ENCODE measurements at places on chromosomes 16 and 17. TPM values are rescaled to one million over a fixed set of nuclear protein-coding genes. Genes with fewer than 3 reads are reported as not detected.

DNA sequence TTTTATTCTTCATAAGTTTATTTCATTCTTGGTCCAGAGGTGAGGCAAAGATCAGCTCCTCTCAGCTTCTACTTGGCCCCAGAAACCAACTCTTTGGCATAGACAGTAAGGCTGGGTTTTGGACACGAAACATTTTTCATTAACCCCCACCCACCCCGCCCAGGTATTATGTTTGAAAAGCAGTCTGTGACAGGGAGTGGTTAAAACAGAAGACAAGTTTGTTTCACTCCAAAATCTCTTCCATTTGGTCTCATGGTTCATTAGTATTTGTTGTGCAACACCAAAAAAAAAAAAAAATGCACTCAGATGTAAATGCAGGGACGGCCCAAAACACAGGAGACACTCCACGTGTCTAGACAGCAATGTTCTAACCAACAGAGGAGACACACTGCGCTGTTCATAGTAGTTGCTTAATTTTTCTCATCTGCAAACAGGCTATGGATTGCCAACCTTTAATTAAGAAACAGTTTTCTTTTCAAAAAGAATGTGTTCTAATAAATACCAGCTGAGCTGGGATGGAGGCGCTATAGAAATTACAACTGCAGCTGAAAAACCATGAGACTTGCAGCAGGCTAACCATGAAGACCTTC lies 39.8 kb upstream of the MMP2 start:
- no peak for DNase-seq

DNA sequence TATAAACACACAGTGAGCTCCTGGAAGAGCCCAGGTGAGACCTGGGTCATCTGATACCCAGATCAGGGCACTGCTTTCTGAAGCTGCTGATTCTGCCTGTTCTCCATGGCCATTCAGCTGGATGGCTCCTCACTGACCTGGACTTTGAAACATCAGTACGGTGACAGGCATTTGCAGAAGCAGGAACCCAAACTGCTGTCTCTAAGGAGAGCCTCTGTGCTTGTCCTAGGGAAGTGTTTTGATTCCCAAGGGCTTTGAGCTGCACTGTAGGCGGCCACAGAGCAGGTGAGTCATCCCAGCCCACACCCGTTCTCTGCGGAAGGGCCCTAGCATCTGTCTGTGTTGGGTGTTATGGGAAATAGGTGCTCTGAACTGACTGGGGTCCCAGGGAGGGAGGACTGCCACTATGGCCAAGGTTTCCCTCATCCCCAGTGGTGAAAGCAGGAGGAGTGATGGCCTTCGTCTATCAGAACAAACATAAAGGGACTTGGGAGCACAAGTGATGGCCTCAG lies 60.7 kb upstream of the ADCY9 start:
- DNase-seq = peak; percentile 24

GRCh38 chr17:51778842-51779241 lies 379.7 kb downstream of the CA10 start:
- no peak for DNase-seq

DNA sequence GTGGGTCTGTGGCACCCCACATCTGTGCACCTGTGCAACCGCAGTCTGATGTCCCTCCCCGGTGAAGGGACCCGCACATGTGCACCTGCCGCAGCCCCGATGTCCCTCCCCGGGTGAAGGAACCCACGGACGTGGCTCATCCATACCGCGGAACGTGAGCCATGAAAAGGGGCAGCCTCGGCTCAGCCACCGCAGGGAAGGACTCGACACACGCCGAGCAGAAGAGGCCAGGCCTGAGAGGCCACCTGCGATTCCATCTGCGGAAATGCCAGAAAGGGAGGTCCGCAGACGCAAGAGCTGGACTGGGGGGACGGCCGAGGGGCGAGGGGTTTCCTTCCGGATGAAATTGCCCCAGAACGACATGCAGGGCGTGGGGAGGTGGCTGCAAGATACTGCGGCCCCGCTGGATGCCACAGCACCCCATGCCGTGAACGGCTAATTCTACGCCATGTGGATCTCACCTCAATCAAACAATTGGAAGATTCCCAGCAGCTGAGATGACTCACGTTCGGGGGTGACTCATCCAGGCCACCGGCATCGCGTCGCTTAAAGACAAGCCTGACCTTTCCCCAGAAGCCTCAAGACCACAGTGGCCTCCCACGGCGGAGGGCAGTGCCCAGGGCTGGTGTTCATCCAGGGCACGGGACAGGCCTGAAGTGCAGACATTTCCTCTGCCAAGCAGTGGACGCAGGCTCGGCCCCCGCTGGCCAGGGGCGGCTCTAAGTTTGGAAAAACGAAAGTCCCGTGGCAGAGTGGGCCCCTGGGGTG lies 21.0 kb downstream of the SOX8 start:
- DNase-seq = no peak

DNA sequence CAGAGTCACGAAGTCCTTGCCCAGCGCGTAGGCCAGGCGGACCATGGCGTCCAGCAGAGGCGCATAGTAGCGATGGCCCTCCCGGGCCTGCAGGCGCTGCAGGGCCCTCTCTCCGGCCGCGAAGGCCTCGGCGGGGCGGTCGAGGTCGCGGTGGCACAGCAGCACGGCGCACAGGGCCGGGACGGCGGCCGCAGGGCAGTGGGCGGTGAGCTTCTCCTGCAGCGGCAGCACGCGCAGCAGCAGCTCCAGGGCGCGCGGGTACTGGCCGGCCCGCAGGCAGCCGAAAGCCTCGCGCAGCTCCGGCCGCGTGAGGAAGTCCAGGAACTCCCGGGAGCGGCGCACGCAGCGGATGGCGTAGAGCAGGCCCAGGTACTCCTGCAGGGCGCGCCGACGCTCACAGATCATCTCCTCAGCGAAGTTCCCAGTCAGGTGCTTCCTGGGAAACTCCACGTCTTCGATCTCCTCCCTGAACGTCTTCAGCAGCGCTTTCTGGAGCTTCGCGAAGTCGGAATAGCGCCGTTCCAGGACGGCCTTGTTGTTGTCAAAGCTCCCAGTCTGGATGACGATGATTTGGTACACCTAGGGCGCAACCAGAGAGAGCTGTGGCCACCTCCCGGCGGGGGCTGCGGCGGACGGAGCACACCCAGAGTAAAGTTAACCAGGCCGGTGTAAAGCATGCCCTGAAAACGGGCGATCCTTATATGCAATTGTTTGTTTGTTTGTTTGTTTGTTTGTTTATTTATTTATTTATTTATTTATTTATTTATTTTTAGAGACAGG lies 7.4 kb downstream of the SNX20 start:
- DNase-seq = no peak

GRCh38 chr16:24352746-24353145 lies 96.6 kb downstream of the CACNG3 start:
- no peak for DNase-seq

GRCh38 chr17:4161192-4161966 lies 18.4 kb downstream of the CYB5D2 start:
- no peak for DNase-seq

GRCh38 chr17:15406081-15406480 lies 61.3 kb downstream of the CDRT4 start:
- no peak for DNase-seq

DNA sequence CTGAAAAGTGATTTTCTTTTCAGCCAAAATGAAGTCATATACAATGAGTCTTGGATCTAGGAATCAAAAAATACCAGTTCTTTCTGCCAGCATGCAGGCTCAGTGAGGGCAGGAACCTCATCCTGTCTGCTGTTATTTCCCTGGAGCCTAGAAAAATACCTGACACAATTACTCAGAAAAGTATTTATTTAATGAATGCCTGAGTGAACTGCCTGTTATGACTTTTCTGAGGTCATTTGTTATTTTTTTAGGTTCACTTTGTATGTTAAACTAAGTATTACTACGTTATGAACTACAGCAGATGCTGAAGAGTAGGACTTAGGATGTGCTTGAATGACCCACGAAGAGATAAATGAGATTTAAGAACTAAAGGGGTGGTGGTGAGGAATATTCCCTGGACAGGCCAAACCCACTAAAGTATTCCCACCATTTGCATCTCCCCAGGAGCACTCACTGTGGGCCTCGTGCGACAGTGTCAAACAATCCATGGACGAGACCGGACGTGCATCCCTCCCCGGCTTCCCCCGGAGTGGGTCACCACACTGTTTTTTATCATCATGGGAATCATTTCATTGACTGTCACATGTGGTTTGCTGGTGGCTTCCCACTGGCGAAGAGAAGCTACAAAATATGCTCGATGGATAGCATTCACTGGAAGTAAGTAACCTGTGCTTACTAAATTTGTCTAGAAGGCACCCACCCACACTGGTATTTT lies 17.1 kb upstream of the VWA3A start:
- no peak for DNase-seq

GRCh38 chr17:69870091-69870530 lies 204.9 kb upstream of the KCNJ16 start:
- DNase-seq = no peak

- DNase-seq = peak; percentile 19
Observed at GRCh38 chr17:27846042-27846655, 45.8 kb upstream of the NOS2 start.

DNA sequence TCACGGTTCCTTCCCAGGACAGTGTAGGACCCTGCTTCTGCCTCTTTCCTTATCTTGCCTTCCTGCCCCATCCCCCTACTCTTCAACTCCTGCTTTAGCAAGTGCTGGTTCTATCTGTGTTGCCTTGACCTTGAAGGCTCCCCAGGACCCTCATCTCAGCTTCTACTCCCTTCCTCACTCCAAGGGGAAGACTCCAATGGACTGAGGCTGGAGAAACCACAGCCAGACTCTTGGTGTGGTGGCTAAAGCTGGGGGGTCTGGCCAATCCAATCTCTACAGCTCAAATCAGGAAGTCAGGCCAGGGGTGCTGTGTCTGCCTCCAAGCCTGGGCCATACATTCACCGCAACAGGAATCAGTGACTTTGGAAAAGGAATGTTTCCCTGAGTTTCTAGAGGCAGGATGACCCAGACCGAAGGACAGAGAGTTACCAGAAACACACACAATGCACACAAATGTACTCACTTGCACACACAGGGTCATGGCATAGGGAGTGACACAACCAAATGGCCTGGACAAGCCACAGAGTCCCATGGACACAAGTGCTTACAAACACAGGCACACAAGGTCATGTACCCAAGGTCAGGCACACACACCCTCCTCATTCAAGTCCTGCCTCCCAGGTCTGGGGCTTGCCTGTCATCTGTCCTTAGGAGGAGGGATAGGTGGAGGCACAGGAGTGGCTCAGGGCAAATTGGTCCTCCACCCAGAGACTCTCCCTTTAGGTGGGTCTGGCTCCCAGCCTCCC lies 1.7 kb upstream of the HSD11B2 start:
- DNase-seq = peak; percentile 38

- no peak for DNase-seq
Observed at GRCh38 chr16:68223072-68223471, 12.9 kb downstream of the ESRP2 start.

- no peak for DNase-seq
Observed at GRCh38 chr17:16912021-16912962, 59.6 kb downstream of the TNFRSF13B start.

GRCh38 chr17:58741121-58741625 lies 14.5 kb upstream of the PPM1E start:
- DNase-seq = no peak

DNA sequence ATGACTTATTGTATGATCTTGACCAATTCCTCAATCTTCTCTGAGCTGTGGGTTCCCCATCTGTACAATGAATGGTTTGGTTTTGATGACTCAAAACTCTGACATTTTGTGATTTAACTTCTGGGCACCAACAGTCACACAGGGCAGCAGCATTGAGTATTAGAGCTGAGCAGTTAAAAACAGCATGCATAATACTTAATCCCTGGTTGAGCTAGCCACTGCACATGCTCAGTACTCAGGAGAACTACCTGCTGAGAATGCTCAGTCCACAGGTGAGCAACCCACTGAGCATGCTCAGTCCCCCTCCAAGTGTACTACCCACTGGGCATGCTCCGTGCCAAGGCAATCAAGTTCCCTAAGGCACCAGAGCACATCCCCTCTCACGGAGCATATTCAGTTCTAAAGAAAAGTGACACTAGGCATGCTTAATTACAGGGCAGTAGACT lies 68.7 kb downstream of the AIPL1 start:
- no peak for DNase-seq

Gene SEC14L5
- total RNA-seq = not detected

Gene PMFBP1
- total RNA-seq = 9.5 TPM

Gene HNF1B
- 1.5 TPM for total RNA-seq

Gene USH1G
- not detected for total RNA-seq

Gene NRN1L
- total RNA-seq = 2.8 TPM

Gene AIPL1
- total RNA-seq = not detected

Gene NPW
- 0.70 TPM for total RNA-seq

Gene CCL3
- total RNA-seq = 5.7 TPM

Gene PGS1
- total RNA-seq = 88.3 TPM

Gene TBX4
- not detected for total RNA-seq

All from B cell (primary cell).